ENCODE measurements at places on chromosomes 4 and X.

DNA sequence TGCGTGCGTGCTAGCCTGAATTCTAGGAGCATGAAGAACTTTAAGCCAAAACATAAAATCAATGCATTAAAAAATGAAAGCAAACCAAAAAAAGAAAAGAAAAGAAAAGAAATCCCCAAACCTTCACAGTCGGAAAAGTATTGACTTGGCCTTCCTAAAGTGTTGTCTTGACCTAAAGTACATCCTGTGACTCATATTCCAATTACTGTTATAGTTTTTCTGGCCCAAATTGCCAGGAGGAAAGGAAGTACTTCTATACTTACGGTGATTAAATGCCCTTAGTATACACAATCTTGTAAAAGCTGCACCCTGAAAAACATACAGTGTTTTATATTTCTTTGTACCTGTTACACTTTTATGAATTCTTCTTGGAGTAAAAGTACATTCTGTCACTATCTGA lies 512.8 kb downstream of the ANKRD50 start:
- peak; percentile 55 for DNase-seq

DNA sequence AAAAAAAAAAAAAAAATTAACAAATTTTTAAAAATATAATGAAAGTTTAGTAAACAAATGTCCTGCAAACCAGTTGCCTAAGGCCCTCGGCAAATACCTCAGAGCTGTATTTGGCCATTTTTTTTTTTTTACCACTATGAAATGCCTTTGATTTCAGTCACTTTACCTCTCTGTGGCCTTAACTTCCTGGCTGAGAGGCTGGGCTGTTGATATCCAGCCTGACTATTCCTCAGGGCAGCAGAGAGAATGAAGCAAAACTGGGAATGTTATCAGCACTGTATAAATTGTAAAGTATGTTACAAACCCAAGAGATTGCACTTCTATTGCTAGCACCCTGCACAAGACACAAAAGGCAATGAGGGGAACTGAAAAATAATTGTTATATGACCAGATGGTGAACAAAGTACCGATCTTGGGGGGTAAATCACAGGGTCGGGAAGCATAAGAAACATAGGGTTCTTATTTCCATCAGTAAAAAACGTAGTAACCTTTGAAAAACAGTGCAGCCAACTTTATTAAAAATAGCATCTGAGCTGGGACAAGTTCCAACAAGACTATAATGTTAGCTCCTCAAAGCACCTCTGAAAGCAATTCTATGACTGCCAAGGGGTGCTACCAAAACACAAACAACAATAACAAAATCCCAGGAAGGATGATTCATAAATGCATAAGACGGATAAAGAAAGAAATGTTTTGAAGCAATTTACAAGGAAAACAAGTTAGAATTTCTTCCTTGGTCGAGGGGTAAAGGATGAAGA lies 18.1 kb downstream of the USP46 start:
- DNase-seq = peak; percentile 17

GRCh38 chr4:138728566-138728965 lies 287.0 kb upstream of the NOCT start:
- DNase-seq = no peak

- no peak for DNase-seq
Observed at GRCh38 chr4:23958749-23959148, 68.9 kb upstream of the PPARGC1A start.

- DNase-seq = no peak
Observed at GRCh38 chr4:24793219-24794005, 2.0 kb upstream of the SOD3 start.

- no peak for DNase-seq
Observed at GRCh38 chrX:82458207-82458754, 1049.8 kb upstream of the POU3F4 start.
